ENCODE measurements at places on chromosomes 16 and 17. TPM values are rescaled to one million over a fixed set of nuclear protein-coding genes. Genes with fewer than 3 reads are reported as not detected.

- DNase-seq = peak; percentile 45
Measured at GRCh38 chr17:71163121-71163812, 957.6 kb upstream of the SOX9 start.

DNA sequence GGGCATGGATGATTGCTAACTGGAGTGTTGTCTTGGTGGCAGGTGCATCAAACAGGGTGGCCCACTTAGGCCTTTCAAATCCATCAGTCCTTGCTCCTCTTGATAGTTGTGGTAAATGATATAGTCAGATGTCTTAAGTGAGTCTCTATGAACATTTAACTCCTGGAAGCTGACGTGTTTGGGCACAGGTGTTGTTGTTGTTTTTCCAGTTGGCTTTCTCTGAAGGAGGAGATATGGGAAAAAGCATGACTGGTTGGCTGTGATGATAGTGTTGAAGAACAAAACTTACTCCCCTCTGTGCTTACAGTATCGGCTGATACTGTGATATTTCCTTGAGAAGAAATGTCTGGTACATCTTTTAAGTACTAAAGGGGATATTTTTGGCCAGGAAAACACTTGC lies 18.0 kb downstream of the TNRC6A start:
- no peak for DNase-seq

DNA sequence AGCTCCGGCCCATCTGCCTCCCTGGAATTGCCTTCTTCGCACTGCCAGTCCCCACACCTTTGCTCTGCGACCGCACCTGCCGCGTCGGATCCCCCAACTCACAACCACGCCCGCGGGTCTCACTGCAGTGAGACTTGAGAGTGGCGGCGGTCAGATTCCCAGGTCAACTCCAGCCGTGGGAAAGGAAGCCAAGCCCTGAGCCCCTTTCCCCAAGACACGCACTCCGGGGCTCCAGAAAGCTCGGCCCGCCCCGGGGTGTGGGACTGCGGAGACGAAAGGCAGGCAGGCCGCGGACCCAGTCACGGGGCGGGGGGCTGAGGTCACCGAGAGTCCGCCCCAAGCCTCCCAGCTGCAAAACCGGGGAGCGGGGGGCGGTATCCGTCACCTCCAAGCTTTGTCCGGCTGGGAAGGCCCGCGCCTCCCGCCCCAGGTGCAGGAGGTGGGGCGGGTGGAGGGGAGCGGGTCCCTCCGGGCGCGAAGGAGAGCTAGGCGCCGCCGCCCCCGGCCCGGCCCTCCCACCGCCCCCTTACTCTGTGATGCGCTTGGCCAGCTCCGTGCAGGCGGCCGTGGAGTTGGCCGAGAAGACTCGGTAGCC lies 615 bp downstream of the PRPSAP1 start:
- peak; percentile 23 for DNase-seq

HIGD1B gene
- not detected for total RNA-seq

GRCh38 chr17:28141773-28142172 lies 99.3 kb downstream of the NLK start:
- no peak for DNase-seq

GRCh38 chr16:59514651-59515050 lies 780.5 kb upstream of the GOT2 start:
- DNase-seq = no peak

- DNase-seq = no peak
Measured at GRCh38 chr17:3475812-3476610, at the start of gene ASPA. Gene ASPA, plus strand, starts transcription at chr17:3475997. Its CDS starts 163 bp downstream, at chr17:3476160.

DNA sequence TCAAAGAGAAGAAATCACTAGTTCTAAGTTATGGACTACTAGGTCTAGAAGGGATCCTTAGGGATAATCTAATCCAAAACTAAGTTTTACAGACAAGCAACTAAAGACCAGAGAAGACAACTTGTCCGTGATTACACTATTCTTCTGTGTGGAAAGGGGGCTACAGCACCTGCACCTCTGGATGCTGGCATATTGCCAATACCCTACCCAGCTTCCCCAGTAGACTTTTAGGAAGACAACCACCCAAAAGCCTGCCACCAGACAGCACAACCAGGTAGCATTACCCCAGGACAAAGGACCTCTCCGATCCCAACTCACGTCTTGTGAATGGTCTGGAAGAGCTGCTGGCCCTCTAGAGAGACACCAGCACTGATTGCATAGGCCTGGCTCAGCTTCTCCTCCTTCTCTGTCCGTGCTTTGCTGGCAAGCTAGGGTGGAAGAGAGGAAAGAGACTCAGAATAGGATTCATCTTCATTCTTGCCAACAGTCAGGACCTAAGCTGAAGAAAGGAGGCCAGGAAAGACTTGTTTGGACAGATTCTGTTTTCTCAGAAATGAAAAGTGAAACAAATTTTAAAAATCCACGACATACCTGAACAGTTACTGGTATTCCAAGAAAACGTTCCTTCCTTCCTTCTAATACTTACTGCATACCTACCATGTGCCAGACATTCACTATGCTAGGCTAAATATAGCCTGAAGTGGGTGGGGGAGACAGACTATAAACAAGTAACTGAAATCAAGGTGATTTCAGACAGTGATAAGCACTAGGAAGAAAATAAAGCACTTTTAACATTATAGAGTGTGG lies 25.3 kb upstream of the TMEM101 start:
- no peak for DNase-seq

KRT20 gene
- 46.7 TPM for total RNA-seq

DNA sequence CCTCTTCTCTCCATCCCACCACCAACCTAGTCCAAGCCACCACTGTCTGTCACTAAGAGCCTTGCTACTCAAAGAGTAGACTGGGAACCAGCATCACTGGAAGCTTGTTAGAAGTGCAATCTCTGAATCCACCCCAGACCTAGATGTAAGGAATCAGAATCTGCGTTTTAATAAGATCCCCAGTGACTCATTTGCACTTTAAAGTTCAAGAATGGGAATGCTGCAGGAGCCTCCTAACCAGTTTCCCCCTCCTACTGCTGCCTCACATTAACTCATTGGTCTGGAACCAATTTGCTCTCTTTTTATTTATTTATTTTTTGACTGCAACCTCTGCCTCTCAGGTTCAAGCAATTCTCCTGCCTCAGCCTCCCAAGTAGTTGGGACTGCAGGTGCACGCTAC lies 19.8 kb upstream of the LYRM9 start:
- no peak for DNase-seq

GRCh38 chr16:89723279-89724250 lies 2.2 kb downstream of the ZNF276 start:
- no peak for DNase-seq

- no peak for DNase-seq
Measured at GRCh38 chr17:4533523-4534504, 21.4 kb downstream of the MYBBP1A start.

DNA sequence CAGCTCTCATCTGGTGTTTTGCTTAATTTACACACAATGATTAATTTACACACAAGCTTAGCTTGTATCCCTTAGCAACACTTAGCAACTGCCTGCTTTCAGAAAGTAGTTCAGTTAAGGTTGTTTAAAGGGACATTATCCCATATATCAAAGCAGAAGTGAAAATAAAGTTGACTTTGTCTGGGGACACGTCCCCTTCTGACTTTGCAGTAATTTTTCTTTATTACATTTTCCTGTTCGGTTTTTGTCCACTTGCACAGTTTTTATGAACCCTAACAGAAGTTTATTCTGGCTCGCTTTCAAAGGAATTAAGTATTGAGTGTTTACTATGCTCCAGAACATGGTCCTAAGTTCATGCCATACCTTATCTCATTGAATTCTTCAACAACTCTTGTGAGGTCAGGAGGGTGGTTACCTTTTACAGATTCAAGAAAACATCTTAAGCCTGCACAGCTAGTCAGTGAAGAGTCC lies 41.5 kb downstream of the ARHGAP44 start:
- DNase-seq = no peak
